Left renal cortex interstitium (tissue), 4 donors: ENCODE measurements at places on chromosomes 16 and 17.

DNA sequence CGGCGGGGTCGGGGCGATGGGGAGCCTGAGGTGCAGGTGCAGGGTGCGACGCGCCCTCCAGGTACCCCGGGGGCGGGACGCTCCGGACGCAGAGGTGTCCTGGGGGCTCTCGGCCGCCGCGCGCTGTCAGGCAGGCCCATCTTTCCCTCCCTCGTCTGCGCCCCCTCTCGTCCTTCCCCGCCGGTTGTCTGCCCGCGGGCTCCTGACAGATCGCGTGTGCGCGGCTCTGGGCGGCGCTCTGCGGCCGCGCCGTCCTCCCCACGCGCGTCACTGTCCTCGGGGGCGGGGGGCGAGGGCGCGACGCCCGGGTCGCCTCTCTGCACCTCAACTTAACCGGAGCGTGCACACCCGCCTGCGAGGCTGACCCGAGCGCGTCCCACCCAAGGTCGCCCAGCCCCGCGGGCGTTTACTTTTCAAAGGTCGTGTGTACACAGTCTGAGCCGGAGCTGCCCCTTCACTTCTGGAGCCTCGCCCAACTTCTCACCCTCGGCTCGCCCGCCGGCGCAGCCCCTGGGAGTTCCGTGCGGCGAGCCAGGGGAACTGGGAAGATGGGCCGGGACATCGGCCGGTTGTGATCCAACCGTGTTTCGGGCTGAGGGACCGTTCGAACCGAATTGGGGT is 512 bp downstream of the AKAP1 start:
- peak; percentile 29 for DNase-seq

GRCh38 chr16:84246679-84247077 is 6.9 kb upstream of the KCNG4 start:
- DNase-seq, result no peak

DNA sequence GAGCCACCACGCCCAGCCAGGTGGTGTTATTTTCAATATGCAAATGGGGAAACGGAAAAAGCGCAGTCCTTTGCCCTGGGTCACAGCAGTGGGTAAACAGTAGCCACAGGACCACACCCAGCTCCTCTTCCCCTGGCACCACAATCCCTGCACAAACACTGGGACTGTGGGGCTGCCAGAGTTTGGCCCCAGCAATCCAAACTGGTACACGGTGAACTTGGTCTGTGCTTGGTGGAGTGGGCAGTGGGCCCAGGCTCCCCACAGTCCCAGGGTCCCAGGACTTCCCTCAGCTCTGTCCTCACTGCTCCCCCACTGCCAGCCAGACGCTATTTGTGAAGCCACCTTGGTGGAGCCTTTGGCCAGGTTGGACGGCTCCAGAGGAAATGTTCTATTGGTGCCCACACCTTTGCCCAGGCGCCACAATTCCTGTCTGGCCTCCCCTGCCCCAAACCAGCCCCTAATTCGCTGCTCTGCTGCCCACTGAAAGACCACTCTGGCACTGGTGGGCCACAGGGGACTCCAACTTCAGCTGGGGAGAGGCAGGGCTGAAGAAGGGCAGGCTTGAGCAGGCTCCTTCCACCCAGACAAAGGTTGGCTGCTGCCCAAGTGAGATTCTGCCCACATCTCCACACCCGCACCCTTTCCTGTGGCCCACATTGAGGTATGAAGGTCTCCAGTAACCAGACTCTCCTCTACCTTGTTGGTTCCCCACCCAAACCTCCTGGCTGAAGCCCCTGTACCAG is 2.1 kb downstream of the CHAD start:
- no peak for DNase-seq

GRCh38 chr17:71472809-71473789 is 647.7 kb upstream of the SOX9 start:
- no peak for DNase-seq

GRCh38 chr17:52754838-52755237 is 596.3 kb upstream of the CA10 start:
- no peak for DNase-seq

- DNase-seq, result no peak
Measured at GRCh38 chr17:17377071-17377967, 74.1 kb downstream of the NT5M start.

- no peak for DNase-seq
Measured at GRCh38 chr17:77597418-77598240, 360.9 kb upstream of the TNRC6C start.

DNA sequence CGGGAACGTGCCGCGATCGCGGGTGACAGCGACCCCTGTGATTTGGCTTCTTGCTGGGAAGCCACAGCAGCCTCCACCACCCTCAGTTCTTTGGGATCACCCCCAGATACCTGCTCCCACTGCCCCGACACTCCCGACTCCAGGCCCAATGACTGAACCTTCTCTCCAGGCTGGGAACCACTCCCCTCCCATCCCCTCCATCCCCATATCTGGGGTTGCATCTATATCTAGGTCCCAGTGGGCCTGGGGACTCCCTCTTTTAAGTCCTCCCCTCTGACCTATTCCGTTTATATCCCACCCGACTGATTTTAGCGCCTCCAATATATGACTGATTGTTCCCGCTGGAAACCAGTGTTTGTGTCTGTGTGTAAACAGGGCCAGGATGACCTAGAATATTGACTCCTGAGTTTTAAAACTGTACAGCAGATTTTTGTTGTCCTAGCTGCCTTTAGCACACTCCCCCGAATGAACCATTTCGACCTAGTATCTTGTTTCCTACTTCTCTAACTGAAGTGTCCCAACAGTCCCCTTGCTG is 667 bp downstream of the PSMD3 start:
- no peak for DNase-seq

DNA sequence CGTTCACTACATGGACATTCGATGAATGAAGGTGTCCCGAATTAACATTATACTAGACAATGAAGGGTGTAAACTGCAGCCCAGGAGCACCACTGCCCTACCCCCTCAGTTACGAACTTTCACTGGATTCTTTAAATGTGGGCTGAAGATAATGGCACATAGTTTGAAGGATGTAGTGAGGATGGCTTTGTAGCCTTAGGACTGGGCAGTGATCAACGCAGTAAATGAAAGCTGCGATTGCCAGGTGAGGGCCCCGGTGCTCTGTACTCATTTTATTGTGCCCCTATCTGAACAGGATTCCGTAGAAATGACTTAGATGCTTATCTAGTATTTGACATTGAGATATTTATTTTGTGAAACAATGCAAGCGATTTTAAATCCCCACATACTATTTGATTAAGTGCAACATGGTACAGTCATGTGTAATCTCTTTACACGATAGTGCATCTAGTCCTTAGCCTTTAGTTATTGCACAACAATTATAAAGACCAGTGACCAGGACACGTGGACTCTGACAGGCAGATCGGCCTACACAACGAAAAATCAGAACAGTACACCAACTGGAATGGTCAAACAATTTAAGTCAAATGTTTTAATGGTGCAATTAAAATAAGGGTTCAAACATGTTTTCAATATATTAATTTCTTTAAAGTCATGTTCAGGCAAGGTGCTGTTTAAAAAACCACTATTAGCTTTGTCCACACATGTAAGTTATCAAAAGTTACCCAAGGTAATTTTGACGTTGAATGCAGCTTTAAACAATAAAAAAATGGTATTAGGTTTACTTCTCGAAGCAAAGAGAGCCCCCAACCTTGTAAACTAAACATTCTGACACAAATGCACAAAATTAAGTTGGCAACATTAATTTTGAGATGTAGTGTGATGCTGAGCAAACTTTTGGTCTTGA is 17.4 kb upstream of the ERN1 start:
- no peak for DNase-seq

- no peak for DNase-seq
Measured at GRCh38 chr17:61255647-61256046, 144.0 kb upstream of the TBX2 start.

- DNase-seq, result no peak
Measured at GRCh38 chr17:82943339-82943738, 103.5 kb upstream of the ZNF750 start.

- no peak for DNase-seq
Measured at GRCh38 chr16:83348991-83349390, 458.8 kb upstream of the HSBP1 start.

DNA sequence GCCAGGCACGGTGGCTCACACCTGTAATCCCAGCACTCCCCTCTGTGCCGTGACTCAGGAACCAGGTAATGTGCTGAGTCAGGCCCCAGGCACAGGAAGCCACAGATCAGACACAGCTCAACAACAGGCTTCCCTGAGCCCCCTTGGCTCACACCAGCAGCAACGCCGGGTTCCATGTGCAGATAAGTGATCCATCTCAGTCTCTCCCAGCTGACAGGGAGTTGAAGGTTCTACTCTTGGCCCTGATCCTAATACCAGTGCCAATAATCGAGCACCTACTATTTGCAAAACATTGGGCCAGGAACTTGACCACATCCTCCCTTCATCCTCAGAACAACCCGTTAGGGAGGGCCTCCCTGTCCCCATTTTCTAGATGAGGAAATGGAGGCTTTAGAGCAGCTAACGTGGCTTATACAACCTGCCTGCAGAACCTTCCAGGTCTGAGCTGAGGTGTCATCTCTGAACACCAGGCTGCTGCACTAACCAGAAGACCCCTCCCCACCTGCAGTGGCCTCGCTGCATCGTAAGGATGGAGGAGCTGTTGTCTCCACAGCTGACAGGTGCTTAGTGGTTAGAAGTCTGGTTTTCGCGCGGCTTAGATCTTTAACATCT is 64.8 kb upstream of the AMZ2 start:
- DNase-seq, result no peak
